ENCODE measurements at places on chromosomes 16 and 17. TPM values are rescaled to one million over a fixed set of nuclear protein-coding genes. Genes with fewer than 3 reads are reported as not detected.

ABI3 gene
- total RNA-seq, result 67.0 TPM

DNA sequence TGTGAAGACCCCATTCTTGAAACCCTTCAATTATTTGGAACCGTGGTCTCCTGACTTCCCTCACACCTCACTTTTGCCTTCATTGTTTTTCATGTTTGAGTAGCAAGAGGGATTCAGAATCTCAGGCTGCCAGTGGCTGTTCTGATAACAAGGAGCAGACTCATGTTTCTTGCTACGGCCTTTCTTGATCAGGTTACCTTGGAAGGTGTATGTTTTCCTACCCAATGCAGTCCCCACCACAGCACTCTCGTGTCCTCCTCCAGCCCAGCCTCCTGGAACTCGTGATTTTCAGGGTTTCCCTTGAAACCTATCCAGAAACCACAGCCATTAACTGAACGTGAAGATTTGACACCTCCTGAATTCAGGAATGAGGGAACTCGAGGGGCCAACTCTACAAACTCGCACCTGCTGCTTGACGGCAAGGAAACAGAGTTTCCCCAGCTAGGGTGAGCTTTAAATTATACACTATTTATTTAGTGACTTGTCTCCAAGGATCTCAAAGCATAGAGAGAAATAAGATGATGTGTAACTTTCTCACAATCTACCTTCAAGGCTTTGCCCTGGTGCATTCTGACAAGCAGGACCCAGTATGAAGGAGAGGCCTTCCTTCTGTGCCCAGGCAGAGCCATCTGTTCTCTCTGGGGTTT is 1.6 kb downstream of the ZFHX3 start:
- DNase-seq, result no peak
- H3K4me1 ChIP-seq, result peaks cover 38% of the 10 kb centered on the region
- H3K27me3 ChIP-seq, result no peaks in the 10 kb centered on the region
- H3K36me3 ChIP-seq, result no peaks in the 10 kb centered on the region

DHX40 gene
- 12.6 TPM for total RNA-seq

DNA sequence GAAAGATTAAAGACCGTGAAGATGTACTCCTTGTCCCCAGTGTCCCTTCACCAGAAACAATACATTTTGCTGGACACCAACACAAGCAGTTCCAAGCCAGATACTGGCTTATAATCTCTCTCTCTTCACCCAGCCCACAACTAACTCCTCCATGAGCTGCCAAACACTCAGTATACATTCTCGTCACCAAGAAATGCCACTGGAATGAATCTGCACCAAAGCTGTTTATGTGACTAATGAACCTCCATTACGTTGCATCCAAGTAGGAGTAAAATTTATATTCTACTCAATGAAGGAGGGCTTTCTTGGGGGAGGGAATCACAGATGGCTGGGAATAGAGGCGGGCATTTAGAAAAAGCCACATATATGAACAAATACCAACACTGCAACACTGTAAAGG is 20.9 kb upstream of the SOX9 start:
- H3K36me3 ChIP-seq, result no peaks in the 10 kb centered on the region
- no peak overlapping the region for H3K27ac ChIP-seq
- H3K4me1 ChIP-seq, result no peaks in the 10 kb centered on the region

- H3K4me3 ChIP-seq, result no peak overlapping the region
- H3K27me3 ChIP-seq, result no peaks in the 10 kb centered on the region
- no peaks in the 10 kb centered on the region for H3K4me1 ChIP-seq
Measured at GRCh38 chr16:77617996-77618395, 104.3 kb upstream of the NUDT7 start.

PRAC1 gene
- total RNA-seq, result not detected

GAS2L2 gene
- total RNA-seq, result not detected

- H3K27ac ChIP-seq, result no peak overlapping the region
- H3K27me3 ChIP-seq, result no peaks in the 10 kb centered on the region
- H3K4me1 ChIP-seq, result no peaks in the 10 kb centered on the region
- no peak for DNase-seq
- H3K4me3 ChIP-seq, result no peak overlapping the region
- no peaks in the 10 kb centered on the region for H3K36me3 ChIP-seq
Measured at GRCh38 chr17:41377546-41377945, 4.6 kb downstream of the KRT34 start.
